ENCODE measurements at places on chromosomes 11 and 22.
A peak's percentile ranks its signal among the peaks of the same experiment; 100 is the strongest.

GRCh38 chr11:101277036-101277435 is 147.4 kb upstream of the PGR start:
- DNase-seq, result no peak

DNA sequence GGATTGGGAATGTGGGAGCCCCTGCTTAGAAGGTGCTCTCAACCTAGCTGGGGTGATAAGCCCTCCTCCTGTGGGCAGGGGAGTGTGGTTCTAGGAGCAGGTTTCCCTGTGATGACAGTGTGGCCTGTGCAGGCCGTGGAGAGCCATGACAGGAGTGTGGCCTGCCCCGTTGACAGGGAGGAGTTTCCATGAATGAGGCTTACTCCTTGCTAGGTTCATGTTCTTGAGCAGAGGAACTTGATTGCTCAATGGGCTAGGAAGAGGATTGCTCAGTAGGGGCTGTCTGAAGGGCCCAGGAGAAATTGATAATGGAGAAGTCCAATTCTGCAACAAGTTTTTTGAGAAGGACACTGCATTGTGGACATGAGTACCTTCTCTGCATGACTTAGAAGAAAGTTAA is 92.0 kb downstream of the PPP6R3 start:
- no peak for DNase-seq

DNA sequence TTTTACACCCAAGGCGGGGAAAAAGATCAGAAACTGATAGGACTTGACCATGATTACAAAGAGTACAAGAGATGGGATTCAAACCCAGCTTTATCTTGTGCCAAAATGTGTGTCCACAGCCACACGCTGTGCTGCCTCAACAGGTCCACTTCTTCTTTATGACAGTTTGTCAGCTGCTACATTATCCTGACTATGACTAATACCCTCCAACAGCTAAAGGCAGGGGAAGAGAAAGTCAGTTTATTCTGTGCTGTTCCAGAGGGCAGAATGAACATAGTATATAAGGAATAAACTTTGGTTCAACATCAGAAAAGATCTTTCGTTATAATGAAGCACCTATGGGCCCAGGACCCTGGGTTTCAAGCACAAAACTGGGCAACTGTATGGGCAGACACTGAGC is 668.2 kb upstream of the TENM4 start:
- DNase-seq, result no peak

GRCh38 chr22:36453855-36454378 is 27.5 kb downstream of the TXN2 start:
- DNase-seq, result no peak

GRCh38 chr11:112241486-112241885 is 15.3 kb downstream of the PTS start:
- no peak for DNase-seq

DNA sequence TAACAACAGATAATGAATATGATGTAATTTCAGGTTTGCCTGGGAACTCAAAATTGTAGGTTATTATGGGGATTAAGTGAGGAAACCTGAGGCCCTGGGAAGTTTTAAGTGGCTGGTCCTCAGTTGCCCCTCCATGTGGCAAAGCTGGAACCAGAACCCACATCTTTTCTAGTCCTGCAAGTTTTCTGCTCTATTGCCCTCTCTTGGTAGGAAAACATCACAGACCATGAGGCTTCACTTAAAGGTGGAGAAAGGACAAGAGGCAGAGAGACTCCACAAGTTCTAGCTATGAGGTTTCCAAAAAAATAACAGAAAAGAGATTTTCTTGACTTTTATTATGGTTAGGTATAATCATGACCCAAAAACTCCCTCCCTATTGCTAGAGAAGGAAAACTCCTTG is 115.5 kb upstream of the DDI1 start:
- DNase-seq, result no peak

DNA sequence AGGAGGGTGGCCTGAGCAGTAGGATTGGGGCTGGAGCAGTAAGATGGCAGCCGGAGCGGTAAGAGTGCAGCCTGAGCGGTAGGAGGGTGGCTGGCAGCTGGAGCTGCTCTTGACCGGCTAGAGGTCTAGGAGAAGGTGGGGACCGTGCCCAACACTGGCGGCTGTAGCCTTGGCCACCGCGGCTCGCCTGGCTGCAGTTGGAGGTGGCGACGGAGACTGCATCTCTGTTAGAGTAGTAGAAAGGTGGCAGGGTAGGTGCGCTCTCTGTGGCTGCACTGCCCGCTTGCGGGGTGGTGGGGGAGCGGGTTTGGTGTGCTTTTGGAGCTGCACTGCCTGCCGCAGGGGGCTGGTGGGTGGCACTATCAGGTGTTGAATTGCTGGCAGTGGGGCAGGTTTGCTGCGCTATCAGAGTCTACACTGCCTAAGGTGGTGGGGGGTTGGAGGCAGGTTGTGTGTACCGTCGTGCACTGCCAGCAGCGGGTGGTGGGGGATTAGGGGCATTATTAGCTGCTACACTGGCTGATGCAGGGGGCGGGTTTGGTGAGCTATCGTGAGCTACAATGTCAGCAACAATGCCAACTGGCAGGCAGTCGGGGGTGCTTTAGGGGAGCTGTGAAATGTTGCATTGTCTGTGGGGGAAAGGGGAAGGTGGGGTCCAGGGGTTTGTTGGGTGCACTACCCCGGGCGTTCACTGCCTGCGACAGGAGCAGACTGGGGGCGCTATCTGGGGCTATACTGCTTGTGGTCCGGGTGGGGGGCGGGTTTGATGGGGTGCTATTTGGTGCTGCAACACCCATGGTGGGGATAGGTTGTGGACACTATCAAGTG is 4461.3 kb upstream of the OR11H1 start:
- no peak for DNase-seq

DNA sequence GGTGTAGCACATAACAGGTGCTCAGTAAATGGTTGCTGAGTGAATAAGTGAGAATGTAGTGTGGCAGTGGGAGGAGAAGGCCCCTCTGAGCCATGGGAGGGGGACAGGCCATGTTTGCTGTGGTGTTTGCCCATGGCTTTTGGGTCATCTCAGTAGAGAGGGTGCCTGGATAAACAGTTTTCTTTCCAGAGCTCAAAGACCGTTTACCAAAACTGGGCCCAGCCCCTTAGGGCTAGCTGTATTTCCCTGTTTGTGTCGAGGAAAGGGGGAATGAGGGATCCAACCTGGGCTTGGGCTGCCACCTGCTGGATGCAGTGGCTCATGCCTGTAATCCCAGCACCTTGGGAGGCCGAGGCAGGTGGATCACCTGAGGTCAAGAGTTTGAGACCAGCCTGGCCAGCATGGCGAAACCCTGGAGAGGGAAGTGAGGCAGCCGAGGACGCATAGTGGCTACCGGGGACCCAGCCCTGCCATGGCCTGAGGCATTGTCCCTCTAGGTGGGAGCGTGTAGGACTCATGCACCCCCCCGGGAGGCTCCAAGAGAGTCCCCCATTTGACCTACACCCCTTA is 8.7 kb upstream of the LTO1 start:
- no peak for DNase-seq

- no peak for DNase-seq
Observed at GRCh38 chr11:106821291-106821690, 197.0 kb downstream of the GUCY1A2 start.

DNA sequence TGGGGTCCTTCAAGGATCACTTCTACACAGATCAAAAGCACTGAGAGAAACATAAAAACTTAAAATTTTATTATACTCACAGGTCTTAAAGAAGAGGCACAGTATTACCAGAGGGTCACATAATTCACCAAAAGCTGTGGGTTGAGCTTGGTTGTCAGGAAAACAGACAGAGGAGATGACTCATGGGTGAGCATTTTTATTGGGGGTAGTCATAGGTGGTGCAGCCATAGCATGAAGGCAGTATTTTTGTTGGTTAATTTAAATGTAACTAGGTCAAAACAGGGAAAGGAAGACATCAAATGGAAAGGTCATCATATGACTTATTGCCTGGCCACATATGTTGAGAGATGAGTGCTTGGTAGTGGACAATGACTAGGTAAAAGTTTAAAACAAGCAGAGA is 24.2 kb downstream of the OR5B17 start:
- DNase-seq, result no peak

GRCh38 chr11:44509296-44509695 is 56.2 kb upstream of the CD82 start:
- DNase-seq, result no peak

GRCh38 chr11:45322111-45322705 is 36.1 kb upstream of the SYT13 start:
- DNase-seq, result no peak

GRCh38 chr11:110807801-110808200 is 95.6 kb upstream of the ARHGAP20 start:
- DNase-seq, result no peak

DNA sequence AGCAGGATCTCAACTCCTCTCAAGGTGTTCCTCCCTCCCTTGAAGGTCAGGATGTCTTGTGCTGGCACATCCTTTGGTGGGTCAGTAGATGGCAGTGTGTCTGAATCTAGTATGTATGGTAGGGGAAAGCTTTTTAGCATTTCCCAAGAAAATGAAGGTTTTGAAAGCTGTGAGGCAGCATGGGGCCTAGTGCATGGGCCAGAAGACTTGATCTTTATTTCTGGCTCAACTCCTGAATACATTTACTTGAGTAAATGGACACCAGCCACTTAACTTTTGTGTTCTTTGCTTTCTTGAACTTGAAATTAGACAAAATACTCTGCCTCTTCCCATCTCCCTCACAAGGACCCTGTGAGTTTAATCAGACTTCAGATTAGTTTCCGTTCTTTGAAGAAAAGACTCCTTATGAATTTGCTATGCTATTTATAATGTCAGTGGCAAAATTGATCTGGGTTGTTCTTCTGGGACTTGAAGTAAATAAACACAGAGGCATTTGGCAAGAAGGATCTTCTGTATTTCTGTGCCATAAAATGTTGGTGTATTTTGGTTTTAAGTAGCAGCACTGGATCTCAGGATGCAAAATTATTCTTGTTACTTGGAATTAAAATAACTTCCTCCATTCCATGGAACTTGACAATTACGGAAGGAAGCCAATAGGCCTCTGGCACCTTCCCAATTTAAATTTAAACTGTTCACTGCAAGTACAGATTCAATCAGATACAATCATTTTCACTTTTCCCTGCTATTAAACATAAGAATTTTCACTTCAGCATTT is 288.8 kb downstream of the CASP12 start:
- no peak for DNase-seq

GRCh38 chr11:250274-250673 is 13.5 kb downstream of the PSMD13 start:
- no peak for DNase-seq

GRCh38 chr11:13917264-13917663 is 45.3 kb upstream of the SPON1 start:
- DNase-seq, result no peak

- peak; percentile 14 for DNase-seq
Observed at GRCh38 chr11:10807493-10808234, 1.1 kb downstream of the EIF4G2 start.

DNA sequence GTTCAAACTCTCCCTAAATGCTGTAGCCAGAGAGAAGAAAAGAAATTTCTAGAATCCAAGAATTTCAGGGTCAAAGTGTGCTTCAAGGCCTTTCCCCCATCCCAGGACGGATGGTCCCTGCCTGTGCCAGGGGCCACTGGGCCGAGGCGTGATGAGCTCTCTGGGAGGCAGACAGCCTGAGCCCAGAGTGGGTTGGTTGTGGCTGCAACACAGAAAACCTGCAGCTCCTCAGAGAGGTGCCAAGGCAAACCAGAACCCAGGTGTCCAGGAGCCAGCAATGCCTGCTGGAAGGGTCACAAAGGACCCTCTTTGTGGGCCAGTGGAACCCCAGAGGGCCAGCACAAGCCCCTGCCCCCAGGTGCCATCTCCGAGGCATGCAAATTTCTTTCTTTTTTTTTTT is 2.6 kb upstream of the APOL6 start:
- no peak for DNase-seq

DNA sequence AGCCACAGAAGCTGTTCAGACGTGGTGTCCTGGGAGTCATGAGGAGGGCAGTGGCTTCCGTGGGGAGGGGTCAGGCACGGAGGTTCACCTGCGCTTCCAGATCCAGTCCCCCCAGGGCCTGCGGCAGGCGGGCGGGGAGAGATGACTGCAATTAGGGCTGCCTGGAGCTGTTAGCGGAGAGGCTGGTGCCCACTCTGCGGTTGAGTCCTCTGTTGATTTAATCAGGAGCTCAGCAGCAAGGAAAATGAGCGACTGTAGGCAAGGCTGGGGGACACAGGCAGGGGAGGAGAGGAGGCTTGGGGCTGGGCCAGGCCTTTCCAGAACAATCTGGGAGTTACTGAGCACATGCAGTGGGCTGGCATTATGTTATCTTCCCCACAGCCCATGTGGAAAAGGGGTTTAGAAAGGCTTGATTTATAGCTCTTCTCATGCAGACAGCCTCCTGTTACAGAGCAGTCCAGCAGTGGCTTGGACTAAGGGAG is 13.1 kb downstream of the PLCB3 start:
- DNase-seq, result no peak

DNA sequence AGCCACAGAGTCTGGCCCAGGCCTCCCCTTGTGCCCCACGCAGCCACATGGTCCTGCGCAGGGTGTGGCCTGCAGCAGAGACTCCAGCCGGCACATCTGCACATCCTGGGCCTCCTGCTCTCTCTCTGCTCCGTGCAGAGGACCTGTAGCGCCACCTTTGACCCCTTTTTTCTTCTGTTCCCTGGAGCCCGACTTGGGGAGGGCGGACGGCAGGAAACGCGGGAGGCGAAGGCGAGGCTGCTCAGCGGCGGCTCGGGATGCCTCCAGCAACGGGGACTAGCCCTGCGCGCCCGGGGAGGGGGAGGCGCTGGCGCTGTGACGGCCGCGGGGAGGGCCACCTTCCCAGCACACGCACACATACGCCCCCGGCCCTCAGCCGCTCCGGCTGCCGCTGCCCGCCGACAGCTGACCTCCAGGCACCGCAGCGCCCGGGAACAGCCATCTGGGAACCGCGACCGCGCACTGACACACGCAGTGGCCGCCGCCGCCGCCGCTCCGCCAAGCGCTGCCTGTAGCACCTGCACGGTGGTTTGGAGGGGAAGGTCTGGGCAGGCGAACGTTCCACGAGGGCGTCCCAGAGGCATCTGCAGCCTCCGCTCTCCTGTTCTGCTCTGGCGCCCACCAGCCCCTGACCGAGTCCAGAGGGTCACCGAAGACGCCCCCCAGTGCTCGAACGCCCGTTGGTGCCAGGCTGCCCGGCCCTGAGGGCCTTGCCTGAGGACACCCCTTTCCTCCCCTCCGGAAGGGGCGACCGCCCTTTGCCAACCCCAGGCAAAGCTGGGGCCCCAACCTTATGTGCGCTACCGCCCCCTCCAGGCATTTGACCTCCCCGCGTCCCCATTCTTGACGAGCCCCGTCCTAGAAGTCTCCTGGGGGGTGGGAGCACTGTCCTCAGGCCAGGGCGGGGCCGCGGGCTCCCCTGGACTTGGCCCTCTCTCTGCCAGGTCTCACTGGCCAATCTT is 16.9 kb upstream of the C22orf42 start:
- no peak for DNase-seq
